Upper lobe of right lung (tissue), 1 donor: ENCODE measurements at places on chromosomes 16 and 17. TPM values are rescaled to one million over a fixed set of nuclear protein-coding genes. Genes with fewer than 3 reads are reported as not detected.

The TAC4 gene
- not detected for total RNA-seq

The GPRC5B gene
- 21.1 TPM for total RNA-seq

The GJD3 gene
- 2.8 TPM for total RNA-seq

The PRR15L gene
- 47.4 TPM for total RNA-seq

The CDH8 gene
- 0.78 TPM for total RNA-seq

The KRT13 gene
- 5.5 TPM for total RNA-seq

The AOC3 gene
- total RNA-seq: 235 TPM

The ENPP7 gene
- not detected for total RNA-seq

The CHST4 gene
- total RNA-seq: 0.38 TPM

The CCL22 gene
- total RNA-seq: 3.8 TPM

The KRT17 gene
- total RNA-seq: 5.9 TPM

The TMIGD1 gene
- total RNA-seq: not detected

The TBC1D3E gene
- not detected for total RNA-seq

GRCh38 chr17:50207792-50208567 is 6.5 kb upstream of the COL1A1 start:
- H3K27me3 ChIP-seq: no peaks in the 10 kb centered on the region
- H3K4me1 ChIP-seq: peaks cover 28% of the 10 kb centered on the region
- DNase-seq: no peak

- peaks cover 39% of the 10 kb centered on the region for H3K4me1 ChIP-seq
- no peak overlapping the region for H3K4me3 ChIP-seq
- no peak for DNase-seq
- peaks cover under 1% of the 10 kb centered on the region for H3K36me3 ChIP-seq
Measured at GRCh38 chr16:21613361-21613760, 14.0 kb downstream of the METTL9 start.

- no peak overlapping the region for H3K27ac ChIP-seq
- DNase-seq: peak; percentile 94
- no peaks in the 10 kb centered on the region for H3K36me3 ChIP-seq
- no peak overlapping the region for H3K4me3 ChIP-seq
- H3K4me1 ChIP-seq: peaks cover 11% of the 10 kb centered on the region
Measured at GRCh38 chr17:73429440-73430164, 117.8 kb upstream of the CDC42EP4 start.

DNA sequence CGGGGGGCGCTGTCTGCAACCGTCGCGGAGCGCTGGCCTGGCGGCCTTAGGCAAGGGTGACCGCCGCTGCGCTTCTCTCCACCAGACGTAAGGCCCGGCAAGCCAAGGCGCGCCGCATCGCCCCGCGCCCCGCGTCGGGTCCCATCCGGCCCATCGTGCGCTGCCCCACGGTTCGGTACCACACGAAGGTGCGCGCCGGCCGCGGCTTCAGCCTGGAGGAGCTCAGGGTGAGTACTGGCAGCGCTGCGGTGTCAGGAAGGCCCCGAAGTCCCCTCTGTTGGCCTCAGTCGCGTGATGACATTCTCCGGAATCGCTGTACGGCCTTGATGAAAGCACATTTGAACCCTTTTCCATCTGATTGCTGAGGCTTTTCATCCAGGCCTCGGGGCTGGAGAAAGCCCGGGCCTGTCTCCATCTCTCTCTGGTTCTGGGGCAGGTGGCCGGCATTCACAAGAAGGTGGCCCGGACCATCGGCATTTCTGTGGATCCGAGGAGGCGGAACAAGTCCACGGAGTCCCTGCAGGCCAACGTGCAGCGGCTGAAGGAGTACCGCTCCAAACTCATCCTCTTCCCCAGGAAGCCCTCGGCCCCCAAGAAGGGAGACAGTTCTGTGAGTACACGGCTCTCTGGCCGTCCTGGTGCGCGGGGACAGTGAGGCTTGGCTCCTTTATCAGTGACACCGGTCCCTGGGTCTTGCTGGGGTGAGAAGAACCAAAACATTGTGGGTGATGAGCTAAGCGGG is 831 bp downstream of the RPL13 start:
- DNase-seq: no peak
- peak overlapping the region; percentile 95 for H3K4me3 ChIP-seq
- peak overlapping the region; percentile 95 for H3K27ac ChIP-seq
- peaks cover 48% of the 10 kb centered on the region for H3K36me3 ChIP-seq

GRCh38 chr17:34314279-34314678 is 5.0 kb upstream of the CCL8 start:
- no peak for DNase-seq
- peaks cover 12% of the 10 kb centered on the region for H3K4me1 ChIP-seq
- H3K27me3 ChIP-seq: no peaks in the 10 kb centered on the region
- H3K4me3 ChIP-seq: no peak overlapping the region

- no peak overlapping the region for H3K27ac ChIP-seq
- H3K27me3 ChIP-seq: no peaks in the 10 kb centered on the region
- H3K36me3 ChIP-seq: no peaks in the 10 kb centered on the region
- no peak overlapping the region for H3K4me3 ChIP-seq
Measured at GRCh38 chr17:21392266-21392665, 16.1 kb downstream of the KCNJ12 start.

- no peak overlapping the region for H3K4me3 ChIP-seq
- H3K27ac ChIP-seq: no peak overlapping the region
- no peak for DNase-seq
- no peaks in the 10 kb centered on the region for H3K36me3 ChIP-seq
- H3K4me1 ChIP-seq: no peaks in the 10 kb centered on the region
Measured at GRCh38 chr16:52629296-52629695, 82.4 kb upstream of the TOX3 start.

- no peak overlapping the region for H3K27ac ChIP-seq
- no peak overlapping the region for H3K4me3 ChIP-seq
- DNase-seq: no peak
- H3K4me1 ChIP-seq: peaks cover 18% of the 10 kb centered on the region
Measured at GRCh38 chr16:49696414-49697101, 159.4 kb downstream of the ZNF423 start.

DNA sequence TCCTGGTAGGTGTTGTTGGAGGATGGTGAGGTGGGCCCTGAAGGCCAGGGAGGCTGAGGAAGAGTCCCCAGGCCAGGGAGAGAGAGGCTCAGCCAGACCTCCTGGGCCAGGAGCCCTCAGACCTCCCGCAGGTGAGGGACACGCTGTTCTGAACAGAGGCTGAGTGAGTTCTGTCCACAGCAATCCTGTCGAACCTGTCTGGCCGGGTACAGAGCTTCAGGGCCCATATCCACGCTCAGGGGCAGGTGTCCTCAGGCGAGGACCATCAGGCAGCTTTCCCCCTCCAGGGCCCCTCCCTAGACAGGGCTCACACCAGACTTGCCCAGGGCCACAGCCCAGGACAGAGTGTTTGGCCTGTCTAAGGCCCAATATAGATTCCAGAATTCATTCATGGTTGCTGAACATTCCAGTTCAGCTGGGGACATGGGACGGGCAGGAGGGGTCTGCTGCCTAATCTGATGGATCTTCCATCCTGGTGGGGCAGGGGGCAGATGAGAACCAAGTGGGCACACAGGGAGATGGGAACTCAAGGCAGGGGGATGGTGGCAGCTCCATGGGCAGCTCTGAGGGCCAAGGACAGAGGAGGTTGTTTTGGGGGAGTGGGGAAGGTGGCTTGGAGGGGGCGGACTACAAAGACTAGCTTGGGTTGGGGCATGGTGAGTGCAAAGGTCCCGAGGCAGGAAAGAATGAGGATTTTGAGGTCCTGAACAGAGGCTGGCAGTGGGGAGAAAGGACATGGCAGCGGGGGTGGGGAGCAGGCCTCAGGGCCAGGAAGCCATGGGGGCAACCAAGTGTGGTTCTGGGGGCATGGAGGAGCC is 23.4 kb upstream of the MPRIP start:
- H3K4me3 ChIP-seq: no peak overlapping the region
- no peaks in the 10 kb centered on the region for H3K27me3 ChIP-seq
- DNase-seq: peak; percentile 90
- H3K27ac ChIP-seq: peak overlapping the region; percentile 70
- H3K36me3 ChIP-seq: no peaks in the 10 kb centered on the region

DNA sequence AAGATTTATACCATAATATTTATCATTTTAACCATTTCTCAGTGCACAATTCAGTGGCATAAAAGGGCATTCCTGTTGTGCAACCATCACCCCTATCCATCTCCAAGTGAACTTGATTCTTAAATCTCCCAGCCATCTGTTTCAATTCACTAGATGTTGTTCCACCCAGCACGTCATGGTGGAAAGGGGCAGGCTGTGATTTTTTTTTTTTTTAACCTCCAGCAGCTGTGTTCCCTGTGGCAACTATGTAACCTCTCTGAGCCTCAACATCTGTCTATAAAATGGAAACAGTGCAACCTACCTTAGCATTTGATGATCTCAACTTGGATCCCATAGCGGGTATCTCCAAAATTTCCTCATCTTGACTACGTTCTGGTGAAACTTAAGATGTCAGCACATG is 604.5 kb downstream of the WWOX start:
- H3K4me3 ChIP-seq: no peak overlapping the region
- H3K4me1 ChIP-seq: no peaks in the 10 kb centered on the region
- H3K36me3 ChIP-seq: no peaks in the 10 kb centered on the region

GRCh38 chr17:17613708-17614114 is 22.2 kb upstream of the PEMT start:
- no peak overlapping the region for H3K27ac ChIP-seq
- H3K4me3 ChIP-seq: no peak overlapping the region
- H3K36me3 ChIP-seq: no peaks in the 10 kb centered on the region

- no peaks in the 10 kb centered on the region for H3K27me3 ChIP-seq
- no peaks in the 10 kb centered on the region for H3K36me3 ChIP-seq
- no peak for DNase-seq
- no peak overlapping the region for H3K4me3 ChIP-seq
- H3K4me1 ChIP-seq: no peaks in the 10 kb centered on the region
- H3K27ac ChIP-seq: no peak overlapping the region
Measured at GRCh38 chr16:81429045-81429521, 15.5 kb upstream of the CMIP start.

- no peaks in the 10 kb centered on the region for H3K4me1 ChIP-seq
- H3K27ac ChIP-seq: no peak overlapping the region
- peaks cover 6% of the 10 kb centered on the region for H3K27me3 ChIP-seq
- no peak overlapping the region for H3K4me3 ChIP-seq
- no peaks in the 10 kb centered on the region for H3K36me3 ChIP-seq
- no peak for DNase-seq
Measured at GRCh38 chr17:14790521-14790920, 474.6 kb downstream of the PMP22 start.

- no peaks in the 10 kb centered on the region for H3K4me1 ChIP-seq
- peaks cover 40% of the 10 kb centered on the region for H3K27me3 ChIP-seq
- no peak overlapping the region for H3K4me3 ChIP-seq
- DNase-seq: peak; percentile 67
- no peaks in the 10 kb centered on the region for H3K36me3 ChIP-seq
Measured at GRCh38 chr16:1859650-1860049, 12.3 kb downstream of the MEIOB start.

GRCh38 chr17:29720551-29720950 is 97.8 kb upstream of the CORO6 start:
- DNase-seq: no peak
- H3K4me3 ChIP-seq: no peak overlapping the region
- H3K36me3 ChIP-seq: no peaks in the 10 kb centered on the region
- H3K27me3 ChIP-seq: no peaks in the 10 kb centered on the region

GRCh38 chr17:65514541-65514940 is 46.9 kb downstream of the AXIN2 start:
- no peaks in the 10 kb centered on the region for H3K36me3 ChIP-seq
- no peak overlapping the region for H3K4me3 ChIP-seq
- H3K4me1 ChIP-seq: peaks cover 16% of the 10 kb centered on the region
- no peaks in the 10 kb centered on the region for H3K27me3 ChIP-seq

DNA sequence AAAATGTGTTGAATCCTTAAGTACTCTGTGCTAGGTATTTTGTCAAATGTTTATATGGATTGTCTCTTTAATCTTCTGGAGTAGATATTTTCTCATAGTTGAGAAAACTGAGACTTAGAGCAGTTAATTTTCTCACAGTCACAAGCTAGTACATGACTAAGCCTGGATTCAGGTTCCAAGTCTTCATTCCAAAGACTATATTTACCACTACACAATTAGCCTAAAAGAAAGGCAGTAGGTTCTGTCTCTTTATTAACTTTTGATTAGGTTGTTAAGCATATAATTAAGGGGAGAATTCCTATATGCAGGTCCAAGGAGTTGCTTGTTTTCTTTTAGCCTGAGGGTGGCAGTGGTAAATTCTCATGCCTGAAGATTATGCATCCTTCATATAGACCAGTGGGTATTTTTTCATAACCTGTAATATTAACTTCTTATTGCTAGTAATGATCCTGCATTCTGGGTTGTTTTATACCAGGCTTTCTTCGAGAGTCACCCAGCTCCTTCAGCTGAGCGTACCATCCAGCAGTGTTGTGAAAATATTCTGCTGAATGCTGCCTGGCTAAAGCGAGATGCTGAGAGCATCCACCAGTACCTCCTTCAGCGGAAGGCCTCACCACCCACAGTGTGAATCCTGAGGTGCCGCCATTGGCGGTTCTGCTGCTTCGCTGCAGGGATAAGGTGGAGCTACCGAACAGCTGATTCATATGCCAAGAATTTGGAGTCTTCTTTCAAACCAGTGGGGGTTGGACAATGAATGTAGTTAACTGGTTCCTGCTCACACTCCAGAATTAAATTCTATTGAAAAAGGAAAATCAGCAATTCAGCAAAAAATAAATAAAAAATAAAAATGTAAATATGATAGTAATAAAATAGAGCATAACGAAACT is 28.2 kb upstream of the KPNB1 start:
- H3K4me3 ChIP-seq: no peak overlapping the region
- H3K4me1 ChIP-seq: no peaks in the 10 kb centered on the region
- H3K27ac ChIP-seq: no peak overlapping the region

GRCh38 chr16:74778646-74779045 is 4.0 kb upstream of the FA2H start:
- no peak overlapping the region for H3K27ac ChIP-seq
- DNase-seq: no peak
- H3K27me3 ChIP-seq: peaks cover 22% of the 10 kb centered on the region
- H3K4me1 ChIP-seq: peaks cover 3% of the 10 kb centered on the region

GRCh38 chr17:8056976-8057625 is 18.2 kb downstream of the ALOX15B start:
- H3K36me3 ChIP-seq: no peaks in the 10 kb centered on the region
- peaks cover 38% of the 10 kb centered on the region for H3K27me3 ChIP-seq
- H3K4me1 ChIP-seq: peaks cover 22% of the 10 kb centered on the region
- DNase-seq: peak; percentile 63

- H3K4me3 ChIP-seq: no peak overlapping the region
- no peaks in the 10 kb centered on the region for H3K36me3 ChIP-seq
Measured at GRCh38 chr17:17107891-17108431, 65.7 kb downstream of the MPRIP start.

- no peak overlapping the region for H3K4me3 ChIP-seq
- H3K27me3 ChIP-seq: no peaks in the 10 kb centered on the region
- no peak for DNase-seq
- H3K4me1 ChIP-seq: no peaks in the 10 kb centered on the region
Measured at GRCh38 chr17:6011206-6011605, 59.0 kb upstream of the WSCD1 start.

GRCh38 chr17:47821424-47822391 is at the start of gene OSBPL7:
TSS of gene OSBPL7 (minus strand) at chr17:47821794. CDS start at chr17:47820278, 1,516 bp downstream.
- DNase-seq: peak; percentile 85
- H3K27me3 ChIP-seq: no peaks in the 10 kb centered on the region
- peak within 1 kb of the TSS; percentile 67 for H3K4me3 ChIP-seq
- peaks cover 53% of the 10 kb centered on the region for H3K36me3 ChIP-seq
- peaks cover 18% of the 10 kb centered on the region for H3K4me1 ChIP-seq

GRCh38 chr17:31321966-31322365 is 544 bp upstream of the EVI2A start:
- no peak for DNase-seq
- H3K27me3 ChIP-seq: no peaks in the 10 kb centered on the region
- peak overlapping the region; percentile 68 for H3K27ac ChIP-seq
- H3K4me3 ChIP-seq: no peak overlapping the region

GRCh38 chr17:68753985-68754769 is 153.0 kb upstream of the FAM20A start:
- DNase-seq: no peak
- no peaks in the 10 kb centered on the region for H3K27me3 ChIP-seq
- no peaks in the 10 kb centered on the region for H3K36me3 ChIP-seq
- H3K4me3 ChIP-seq: no peak overlapping the region
- no peak overlapping the region for H3K27ac ChIP-seq
